ENCODE measurements at places on chromosomes 13 and 19.

DNA sequence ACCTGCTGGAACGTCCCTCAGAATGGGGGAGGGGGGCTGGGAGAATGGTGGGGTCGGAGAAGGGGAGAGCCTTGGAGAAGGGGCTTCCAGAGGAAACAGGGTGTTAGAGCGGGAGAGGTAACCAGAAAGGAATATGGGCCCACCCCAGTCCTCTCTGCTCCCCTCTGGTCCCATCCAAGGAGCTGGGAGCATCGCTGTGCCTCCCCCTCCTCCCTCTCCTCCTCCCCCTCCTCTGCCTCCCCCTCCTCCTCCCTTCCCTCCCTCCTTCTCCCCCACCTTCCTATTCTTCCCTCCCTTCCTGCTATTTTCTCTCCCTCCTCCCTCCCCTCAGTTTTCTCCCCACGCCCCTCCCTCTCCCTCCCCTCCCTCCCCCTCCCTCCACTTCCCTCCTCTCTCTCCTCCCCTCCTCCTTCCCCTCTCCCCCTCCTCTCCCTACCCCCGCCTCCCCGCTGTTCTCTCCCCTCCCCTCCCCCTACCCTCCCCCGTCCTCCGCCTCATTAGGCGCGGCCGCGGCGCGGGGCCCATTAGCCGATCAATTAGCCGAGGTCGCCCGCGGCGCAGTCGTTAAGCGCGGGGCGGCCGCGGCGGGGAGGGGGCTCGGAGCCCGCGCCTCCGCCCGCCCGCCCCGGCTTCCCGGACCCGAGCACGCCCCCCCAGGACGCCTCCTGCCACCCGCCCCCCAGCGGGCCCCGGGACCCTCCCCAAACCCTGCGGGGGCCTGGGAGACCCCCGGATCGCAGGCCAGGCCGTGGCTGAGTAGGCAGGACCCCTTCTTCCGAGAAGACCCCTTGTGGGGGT, 15.4 kb downstream of the TLE5 start:
- peak; percentile 43 for DNase-seq

DNA sequence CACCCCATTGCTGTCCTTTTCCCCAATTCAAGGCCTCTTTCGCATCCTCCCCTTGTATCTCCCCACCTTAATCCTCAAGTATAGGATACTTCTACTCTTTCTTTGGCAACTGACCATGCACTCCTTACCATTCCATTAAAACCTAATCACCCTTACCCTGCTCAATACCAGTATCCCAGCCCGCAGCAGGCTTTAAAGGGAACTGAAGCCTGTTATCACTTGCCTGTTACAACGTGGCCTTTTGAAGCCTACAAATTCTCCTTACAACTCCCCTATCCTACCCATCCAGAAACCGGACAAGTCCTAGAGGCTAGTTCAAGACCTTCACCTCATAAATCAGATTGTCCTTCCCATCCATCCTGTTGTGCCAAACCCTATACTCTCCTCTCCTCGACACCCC, 16.2 kb upstream of the OR10H1 start:
- no peak for DNase-seq

DNA sequence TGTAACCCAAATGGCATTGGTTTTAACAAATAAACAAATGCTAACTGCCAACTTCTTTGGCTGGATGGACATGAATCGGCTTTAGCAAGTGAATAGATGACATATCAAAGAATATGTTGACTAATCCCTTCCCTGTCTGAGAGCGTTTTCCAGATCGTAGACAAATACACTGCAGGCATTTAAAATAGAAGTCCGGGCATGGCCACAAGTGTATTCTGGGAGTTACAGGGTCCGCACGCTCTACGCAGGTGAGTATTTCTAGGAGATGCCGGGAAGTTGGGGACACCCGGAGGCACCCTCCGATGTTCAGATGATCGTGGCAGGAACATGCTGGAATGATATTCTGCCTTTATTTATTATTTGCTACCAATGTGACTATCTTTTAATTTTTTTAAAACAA, 53.2 kb upstream of the ZNF536 start:
- no peak for DNase-seq

GRCh38 chr13:41650706-41651105, 193.4 kb downstream of the RGCC start:
- no peak for DNase-seq

GRCh38 chr19:8335343-8336071, 7.6 kb downstream of the KANK3 start:
- DNase-seq, result peak; percentile 66

DNA sequence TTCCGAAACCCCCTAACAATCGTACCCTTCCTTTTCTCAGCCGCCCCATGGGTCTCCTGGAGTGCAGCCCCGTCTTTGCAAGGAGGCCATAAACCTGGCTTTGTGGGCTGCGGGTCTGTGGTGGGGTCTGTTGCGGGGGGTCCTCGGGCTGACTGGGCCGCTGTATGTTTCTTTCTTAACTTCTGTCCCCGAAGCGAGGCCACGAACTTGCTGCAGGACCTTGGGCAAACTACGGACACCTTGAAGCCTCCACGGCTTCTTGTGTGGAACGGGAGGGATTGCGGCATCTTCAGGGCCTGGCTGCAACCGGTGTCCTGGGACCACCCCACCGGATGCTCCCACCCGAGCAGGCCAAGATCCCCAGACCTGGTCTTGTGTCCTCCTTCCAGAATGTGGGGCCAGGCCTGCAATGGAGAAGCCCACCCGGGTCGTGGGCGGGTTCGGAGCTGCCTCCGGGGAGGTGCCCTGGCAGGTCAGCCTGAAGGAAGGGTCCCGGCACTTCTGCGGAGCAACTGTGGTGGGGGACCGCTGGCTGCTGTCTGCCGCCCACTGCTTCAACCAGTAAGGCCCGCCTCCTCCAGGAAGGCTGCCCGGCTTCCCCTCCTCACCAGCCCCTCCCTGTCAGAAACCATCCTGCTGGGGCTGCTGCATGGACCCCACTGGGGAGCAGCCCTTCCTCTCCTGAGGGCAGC, 12.0 kb downstream of the TIMM13 start:
- DNase-seq, result no peak

GRCh38 chr19:14616407-14616806, 33.5 kb downstream of the CLEC17A start:
- no peak for DNase-seq

- DNase-seq, result no peak
These were observed 250.3 kb upstream of the HTR2A start for GRCh38 chr13:47146991-47147811.

DNA sequence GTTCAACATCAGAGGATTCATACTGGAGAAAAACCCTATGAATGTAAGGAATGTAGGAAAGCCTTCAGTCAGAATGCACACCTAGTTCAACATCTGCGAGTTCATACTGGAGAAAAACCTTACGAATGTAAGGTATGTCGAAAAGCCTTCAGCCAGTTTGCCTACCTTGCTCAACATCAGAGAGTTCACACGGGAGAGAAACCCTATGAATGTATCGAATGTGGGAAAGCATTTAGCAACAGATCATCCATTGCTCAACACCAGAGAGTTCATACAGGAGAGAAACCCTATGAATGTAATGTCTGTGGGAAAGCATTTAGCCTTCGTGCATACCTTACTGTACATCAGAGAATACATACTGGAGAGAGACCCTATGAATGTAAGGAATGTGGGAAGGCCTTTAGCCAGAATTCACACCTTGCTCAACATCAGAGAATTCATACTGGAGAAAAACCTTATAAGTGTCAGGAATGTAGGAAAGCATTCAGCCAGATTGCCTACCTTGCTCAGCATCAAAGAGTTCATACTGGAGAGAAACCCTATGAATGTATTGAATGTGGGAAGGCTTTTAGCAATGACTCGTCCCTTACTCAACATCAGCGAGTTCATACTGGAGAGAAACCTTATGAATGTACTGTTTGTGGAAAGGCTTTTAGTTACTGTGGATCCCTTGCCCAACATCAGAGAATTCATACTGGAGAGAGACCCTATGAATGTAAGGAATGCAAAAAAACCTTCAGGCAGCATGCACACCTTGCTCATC, 15.4 kb downstream of the ZNF570 start:
- no peak for DNase-seq

DNA sequence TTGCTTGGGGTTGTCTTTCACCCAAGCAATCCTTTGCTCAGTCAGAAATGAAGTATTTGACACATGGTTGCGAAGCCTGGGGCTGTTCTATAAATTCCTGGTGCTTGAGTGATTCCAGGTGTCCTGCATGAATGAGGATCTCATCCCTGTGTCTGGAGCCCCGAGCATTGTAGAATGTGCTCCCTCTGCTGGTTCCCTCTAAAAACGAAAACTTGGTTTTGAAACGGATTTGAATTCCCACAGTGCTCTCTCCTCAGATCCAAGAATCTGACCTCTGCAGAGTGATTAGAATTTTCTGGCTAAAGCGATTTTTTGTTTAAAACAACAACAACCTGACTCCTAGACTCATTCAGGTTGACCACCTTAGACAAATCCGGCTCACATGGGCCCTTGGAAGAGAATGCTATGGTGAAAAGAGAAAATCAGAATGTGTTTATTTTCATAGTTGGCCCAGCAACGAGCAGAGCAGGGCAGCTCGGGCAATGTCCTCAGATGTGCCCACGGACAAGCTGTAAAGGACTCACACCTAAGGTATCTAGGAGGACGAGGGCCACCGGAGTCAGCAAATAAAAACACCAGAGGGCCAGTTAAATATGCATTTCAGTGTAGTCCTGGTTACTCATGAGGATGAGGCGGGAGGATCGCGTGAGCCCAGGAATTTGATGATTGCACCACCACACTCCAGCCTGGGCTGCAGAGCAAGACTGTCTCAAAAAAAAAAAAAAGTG, 8.7 kb upstream of the ATP12A start:
- peak; percentile 88 for DNase-seq

DNA sequence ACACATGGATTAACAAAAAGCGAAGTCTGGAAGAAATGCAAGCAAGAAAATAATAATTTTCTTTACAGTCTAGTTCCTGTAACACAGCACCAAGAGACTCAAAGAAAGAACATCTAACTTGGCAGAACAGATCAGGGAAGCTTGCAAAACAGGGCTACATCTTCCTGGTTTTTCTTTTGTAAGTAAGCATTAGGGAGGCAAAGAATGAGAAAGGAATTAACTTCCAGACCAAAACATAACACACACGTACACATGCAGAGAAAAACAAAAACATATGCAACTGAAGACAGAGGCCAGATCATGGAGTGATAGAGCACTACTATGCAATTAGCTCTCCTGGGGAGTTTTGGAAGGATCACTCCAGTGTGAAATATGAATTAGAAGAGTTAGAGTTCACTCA, 120.5 kb downstream of the DIAPH3 start:
- DNase-seq, result no peak

GRCh38 chr19:16605553-16605994, 22.4 kb downstream of the MED26 start:
- DNase-seq, result no peak

DNA sequence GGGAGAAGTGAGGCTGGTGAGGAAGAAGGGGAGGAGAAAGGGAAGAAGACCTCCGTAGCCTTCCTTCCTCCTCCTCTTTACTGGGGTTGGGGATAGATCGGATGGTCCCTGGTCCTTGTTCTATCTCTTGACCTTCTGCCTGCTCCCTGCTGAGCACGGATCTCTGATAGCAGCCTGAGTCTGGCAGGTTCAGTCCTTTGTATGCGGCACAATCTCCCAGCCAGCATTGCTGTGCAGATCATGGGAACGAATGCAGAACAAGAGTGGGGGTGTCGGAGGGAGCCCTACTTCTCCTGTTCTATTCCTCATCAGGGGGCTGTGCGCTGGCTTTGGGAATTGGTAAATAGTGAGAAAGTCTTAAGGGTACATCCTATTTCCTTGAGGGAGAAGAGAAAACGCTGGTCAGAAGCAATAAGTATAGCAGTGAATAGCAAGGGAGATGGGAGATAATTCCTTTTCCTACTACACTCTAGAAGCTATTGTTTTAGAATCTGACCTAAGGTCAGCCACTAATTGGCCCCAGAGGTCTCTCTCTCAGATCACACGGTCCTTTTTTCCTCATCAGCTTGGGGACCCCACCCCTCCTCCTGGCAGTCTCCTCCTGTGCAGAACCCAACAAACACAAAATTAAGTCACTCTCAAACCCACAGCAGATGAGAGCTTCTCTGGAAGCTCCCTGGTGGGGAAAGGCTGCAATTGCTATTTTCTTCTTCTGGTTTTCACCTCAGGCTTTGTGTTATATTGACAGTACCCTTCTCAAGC, 41.0 kb downstream of the KL start:
- DNase-seq, result no peak

- no peak for DNase-seq
These were observed 299.2 kb upstream of the KLHL1 start for GRCh38 chr13:70407486-70407885.

- peak; percentile 8 for DNase-seq
These were observed 4.4 kb upstream of the CNMD start for GRCh38 chr13:52743988-52744387.

Data from NCI-H524 (cell line).